ENCODE measurements at places on chromosomes 12 and 14.

- no peak for DNase-seq
Measured at GRCh38 chr14:75283833-75284563, 5.4 kb downstream of the FOS start.

DNA sequence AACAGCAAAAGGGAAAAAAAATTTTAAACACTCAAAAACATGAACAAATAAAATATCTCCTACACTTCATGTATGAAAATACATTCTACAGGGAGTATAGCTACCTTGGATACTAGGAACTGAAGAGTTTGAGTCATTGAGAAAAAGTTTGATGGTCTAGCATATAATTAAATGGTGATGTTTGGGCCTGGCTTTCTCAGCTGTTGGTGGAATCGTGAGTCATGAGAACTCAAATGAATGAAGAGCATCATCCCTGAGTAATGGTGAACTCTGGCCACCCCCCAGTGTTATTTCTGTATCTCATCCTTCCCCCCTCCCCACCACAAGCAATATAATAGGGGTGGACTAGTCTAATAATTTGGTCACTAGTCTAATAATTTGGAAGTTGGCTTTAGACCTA lies 6.7 kb upstream of the SLC6A15 start:
- DNase-seq, result no peak

DNA sequence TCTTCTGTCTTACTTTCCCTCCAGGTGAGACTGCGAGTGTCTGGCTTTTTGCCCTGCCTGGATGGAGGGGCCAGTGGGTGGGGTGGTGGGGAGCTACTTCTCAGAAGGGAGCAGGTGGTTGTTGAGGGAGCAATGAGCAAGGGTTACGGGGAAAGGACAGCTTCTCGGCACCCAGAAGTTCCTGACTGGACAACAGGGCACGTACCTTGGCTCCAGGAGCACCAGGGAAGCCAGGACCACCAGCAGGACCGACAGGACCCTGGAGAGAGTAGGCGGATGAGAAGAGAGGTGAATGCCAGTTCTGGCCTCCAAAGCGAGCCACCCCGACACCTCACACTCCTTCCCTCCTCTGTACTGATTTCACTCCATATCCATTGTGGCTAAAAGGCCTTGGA lies 15.3 kb downstream of the COL2A1 start:
- DNase-seq, result no peak

DNA sequence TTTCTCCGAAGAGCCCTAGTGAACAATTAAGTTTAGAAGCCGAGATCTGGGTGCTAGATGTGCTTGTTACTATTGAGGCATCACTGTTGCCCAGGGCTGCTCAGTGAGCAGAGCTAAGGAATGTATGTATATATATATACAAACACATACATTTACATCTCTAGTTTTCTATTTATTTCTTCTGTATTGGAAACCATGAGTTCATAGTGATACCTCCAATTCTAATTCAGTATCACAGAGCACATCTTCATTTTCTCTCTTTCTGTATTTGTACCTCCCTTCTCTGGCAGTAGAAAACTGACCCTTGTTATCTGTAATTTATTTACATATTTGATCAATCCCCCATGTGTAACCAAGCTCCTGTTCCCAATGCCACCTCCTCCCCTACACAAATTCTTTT lies 40.7 kb upstream of the FUT8 start:
- no peak for DNase-seq

DNA sequence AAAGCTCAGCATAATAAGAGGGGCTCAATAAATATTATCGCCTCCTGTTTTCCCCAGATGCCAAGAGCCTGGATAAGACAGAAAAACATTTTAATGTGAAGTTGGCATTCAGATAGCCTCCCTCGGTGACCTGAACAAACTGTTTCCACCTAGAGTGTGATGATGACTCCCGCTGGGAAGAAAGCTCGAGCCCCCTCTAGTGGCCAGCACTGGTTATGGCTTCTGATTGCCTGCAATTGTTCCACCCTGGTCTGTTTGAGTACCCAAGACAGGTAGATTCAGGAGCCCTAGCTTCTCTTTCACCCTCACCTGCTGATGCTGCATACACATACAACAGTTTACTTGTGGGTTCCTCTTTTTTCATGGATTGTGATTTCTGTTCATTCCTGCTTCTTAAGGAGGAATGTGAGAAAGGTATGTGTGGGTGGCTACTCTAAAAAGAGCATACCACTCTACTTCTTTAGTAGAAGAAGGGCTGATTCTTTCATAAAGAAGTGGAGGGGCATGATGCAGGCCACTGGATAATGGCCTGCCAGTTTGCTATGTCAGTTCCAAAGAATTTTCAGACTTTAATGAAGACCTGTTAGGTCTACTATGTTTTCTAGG lies 6.4 kb downstream of the ERG28 start:
- DNase-seq, result peak; percentile 60

DNA sequence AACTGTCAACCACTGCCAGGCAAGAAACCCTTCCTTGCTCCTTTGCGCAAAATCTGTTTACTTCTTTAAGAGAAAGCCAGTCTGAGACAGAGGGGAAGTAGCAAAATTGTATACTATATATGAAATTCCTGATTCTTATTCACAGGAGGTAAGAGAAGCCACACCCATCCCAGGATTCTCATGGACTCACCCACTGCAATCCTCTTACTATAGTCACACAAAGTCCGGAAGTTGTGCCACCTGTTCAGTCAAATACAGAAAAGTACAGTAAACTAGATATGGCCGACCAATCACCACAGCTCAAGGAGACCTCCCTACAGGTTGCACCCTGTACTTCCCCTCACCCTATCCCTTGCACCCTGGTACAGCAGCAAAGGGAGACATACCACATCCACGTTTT lies 2.9 kb downstream of the PRMT5 start:
- DNase-seq, result no peak
